ENCODE measurements at places on chromosomes 3 and 15.

DNA sequence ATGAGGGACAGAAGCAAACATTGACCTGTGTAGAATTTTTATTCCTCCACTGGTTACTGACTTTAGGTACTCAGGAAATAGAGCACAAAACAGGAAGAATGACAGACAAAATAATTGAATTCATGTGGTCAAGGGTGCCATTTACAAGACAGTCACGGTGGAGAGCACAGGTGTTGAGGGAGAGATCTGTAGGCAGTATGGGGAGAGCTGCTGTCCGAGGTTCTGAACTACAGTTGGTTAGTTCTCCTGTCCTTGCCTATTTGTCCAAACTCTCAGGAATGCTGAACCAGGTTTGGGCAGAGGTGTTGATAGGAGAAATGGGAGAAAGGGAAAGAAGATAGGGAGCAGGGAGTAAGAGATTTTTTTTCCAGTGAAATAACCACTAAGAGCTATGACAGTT, 178.5 kb upstream of the ZBTB20 start:
- no peak for DNase-seq

- no peak for DNase-seq
These were observed 49.1 kb downstream of the FBN1 start for GRCh38 chr15:48596415-48596814.

DNA sequence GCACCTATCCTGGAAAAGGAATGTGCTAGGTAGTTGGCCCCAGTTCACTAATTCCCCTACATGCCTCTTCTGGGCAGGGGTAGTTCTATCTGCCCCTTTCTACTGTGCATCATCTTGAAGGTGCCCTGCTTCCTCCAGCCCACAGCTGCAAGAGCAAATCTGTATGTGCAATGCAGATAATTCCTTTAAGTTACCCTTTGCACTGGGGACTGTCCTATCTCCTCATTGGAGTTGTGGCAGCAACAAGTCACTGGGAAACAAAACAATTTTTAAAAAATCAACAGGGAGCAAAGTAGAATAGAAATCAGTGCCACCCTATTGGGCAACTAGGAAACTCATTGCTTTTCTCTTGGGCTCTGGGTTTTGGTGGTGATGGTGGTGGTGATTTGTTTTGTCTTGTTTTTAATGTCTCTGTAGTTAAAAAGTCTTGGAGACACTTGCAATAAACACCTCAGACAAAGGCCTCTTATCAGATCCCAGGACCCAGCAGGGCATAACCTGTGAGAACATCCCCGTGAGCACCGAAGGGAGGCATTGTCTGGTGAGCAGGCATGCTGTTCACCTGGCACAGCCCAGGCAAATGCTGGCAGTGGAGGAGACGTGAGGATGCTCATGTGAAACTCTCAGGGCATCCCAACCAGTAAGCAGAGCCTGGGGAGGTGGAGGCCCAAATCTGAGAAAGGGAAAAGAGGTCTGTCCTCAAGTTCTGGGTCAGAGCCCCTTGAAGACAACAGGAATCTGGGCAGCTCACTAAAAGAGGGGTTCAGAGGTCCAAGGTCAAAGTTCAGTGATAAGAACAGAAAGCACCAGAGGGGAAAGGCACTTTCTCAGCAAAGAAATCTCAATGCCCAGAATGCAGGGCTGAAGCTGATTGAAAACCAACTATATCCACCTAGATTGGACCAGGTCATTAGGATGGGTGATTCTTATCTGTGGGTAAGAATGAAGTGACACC, 27.9 kb downstream of the C2CD4B start:
- DNase-seq: no peak

DNA sequence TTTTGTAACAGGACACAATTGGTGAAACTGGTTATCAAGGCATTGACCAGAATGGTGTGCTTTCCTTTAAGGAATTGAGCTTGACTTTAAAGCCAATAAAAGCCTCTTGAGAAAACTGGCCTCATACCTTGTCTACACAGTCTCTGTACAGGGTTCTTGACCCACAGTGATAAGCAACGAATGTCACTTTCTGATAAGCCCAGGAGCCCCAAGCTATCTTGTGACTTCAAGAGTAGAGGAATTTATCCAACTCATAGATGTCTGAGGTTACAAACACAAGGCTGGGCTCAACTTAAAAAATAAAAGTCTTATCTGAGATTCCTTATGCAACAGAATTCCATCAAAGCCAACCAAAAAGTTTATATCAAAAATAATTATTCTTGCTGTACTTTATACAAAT, 212.1 kb downstream of the GBE1 start:
- DNase-seq: no peak

GRCh38 chr3:117243657-117244056, 534.1 kb downstream of the TUSC7 start:
- DNase-seq: no peak

- no peak for DNase-seq
These were observed 35.1 kb downstream of the USP3 start for GRCh38 chr15:63539521-63539920.

DNA sequence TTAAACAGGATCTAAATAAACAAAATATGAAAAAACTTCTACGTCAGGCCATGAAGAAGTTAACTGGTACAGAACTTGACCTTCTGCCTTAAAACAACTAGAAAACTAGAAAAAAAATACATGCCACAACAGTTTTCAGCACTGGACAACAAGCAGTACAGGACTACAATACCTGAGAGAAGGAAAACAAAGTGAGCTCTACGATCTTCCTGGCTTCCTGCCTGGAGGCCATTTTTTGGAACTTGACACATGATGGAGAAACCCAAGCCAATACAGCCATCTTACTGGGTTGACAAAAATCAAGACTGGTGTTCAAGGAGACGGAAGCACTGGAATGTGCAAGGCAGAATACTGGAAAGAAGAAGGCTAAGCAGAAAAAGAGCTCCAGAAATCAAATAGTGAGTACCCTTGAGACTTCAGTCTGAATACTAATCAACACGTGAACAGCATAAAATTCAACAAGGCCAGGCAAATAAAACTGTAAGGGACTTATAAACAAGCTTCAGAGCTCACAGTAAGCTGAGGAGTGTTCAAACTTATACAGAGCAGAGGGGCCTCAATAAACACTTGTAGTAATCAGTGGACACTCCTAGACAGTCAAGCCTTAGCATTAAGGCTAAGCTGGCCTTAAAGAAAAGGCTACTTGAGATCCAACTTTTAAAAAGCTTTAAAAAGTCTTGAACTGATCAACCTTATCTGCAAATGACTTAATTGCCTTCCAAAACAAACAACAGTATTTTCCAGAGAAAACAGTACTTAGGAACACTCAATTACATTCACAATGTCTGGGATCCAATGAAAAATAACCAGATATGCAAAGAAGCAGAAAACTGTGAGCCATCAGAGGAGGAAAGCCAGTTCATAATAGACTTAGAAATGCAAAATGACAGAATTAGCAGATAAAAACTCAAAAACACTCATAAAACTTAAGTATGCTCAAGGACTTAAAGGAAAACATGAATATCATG, 63.2 kb downstream of the DLG1 start:
- DNase-seq: no peak

- no peak for DNase-seq
These were observed 255.6 kb downstream of the MAGI1 start for GRCh38 chr3:65783117-65783516.

- no peak for DNase-seq
These were observed 414.2 kb downstream of the PDCD6IP start for GRCh38 chr3:34212656-34213055.

DNA sequence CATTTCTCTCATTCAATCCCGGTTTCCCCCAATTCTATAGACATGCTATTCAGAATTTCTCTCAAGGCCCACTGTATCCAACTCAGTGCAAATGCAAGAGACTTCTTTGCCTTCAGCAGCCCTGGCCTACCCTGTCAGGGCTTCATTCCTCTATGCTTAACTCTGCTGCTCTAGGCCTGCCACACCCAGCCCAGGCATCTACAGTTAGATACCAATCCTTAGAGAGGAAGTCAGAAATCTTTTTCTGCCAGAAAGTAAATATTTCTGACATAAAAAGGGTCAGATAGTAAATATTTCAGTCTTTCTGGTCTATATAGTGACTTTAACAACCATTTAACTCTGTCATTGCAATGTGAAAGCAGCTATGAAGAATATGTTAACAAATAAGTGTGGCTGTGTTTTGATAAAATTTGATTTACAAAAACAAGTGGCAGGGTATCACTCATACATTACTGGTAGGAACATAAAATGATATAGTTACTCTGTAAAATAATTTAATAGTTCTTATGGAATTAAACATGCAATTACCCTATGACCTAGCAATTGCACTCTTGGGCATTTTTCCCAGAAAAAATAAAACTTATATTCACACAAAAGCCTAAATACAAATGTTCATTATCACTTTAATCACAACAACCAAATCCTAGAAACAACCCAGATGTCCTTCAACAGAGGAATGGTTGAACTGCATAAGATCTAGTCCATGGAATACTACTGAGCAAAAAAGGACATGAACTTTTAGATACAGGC, 942.0 kb downstream of the SQOR start:
- no peak for DNase-seq

DNA sequence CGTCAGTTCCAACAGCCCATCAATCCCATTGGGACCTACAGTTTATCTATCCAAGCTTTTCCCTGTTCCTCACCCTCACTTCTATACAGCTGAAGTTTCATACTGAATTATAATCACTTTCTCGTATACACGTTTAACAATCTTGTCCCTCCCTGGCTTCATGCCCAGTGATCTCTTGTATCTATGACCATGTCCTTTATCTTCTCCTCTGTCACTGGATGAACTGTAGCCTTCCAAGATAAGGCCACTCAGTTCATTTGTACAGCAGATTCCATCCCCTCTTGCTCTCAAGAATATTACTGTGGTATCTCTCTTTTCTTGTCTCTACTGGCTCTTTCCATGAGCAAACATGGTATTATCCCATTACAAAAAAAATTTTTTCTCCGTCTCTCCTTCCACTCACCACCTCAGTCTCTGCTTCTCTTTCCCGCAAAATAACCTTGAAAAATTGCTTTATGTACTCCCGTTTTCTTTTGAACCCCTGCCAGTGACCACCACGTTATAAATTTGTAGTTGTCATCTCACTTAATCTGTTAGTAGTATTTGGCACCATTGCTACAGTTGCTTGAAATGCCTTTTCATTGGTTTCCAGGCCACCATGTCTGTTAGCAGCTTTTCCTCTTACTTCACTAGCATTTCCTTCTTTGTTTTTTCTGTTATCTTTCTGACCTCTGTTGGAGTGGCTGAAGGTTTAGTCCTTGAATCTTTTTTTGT, 9.4 kb downstream of the CTNNB1 start:
- no peak for DNase-seq

DNA sequence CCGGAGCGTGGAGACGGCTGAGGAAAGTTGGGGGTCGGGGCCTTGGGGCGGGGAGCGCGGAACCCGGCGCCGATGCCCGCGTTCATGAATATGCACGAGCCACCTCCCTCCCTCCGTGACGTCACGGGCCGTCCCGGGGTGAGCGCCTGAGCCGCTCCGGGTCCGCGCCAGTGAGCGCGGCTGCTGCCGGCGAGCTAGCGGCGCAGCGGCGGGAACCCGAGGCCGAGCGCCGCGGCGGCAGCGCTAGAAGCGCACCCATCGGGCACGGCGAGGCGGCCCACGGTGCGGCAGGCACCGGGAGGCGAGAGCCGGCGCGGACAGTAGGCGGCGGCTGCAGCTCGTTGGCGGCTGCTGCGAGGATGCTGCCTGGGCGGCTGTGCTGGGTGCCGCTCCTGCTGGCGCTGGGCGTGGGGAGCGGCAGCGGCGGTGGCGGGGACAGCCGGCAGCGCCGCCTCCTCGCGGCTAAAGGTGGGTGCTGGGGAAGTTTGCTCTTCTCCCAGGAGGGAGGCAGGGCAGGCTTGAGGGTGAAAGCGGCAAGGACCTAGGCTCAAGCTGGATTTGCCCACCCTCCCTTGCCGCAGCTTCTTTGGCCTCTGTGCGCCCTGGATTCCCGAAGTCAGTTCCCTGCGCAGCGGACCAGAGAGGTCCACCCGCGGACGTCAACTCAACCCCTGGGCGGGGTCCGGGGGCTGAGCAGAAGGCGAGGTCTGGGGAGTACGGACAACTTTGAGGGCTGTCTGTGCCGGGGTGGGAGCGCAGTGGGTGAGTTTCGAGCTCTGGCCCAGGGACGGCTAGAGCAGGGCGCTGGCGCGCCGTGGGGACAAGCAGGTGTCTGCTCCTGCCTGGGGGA, at the start of gene CLSTN2:
CLSTN2 (plus strand) TSS at position 170 of the 850 bp plus-strand sequence.
- no peak for DNase-seq

GRCh38 chr15:95565690-95566089, 764.8 kb upstream of the NR2F2 start:
- DNase-seq: no peak

GRCh38 chr3:536417-536813, 339.9 kb downstream of the CHL1 start:
- no peak for DNase-seq

DNA sequence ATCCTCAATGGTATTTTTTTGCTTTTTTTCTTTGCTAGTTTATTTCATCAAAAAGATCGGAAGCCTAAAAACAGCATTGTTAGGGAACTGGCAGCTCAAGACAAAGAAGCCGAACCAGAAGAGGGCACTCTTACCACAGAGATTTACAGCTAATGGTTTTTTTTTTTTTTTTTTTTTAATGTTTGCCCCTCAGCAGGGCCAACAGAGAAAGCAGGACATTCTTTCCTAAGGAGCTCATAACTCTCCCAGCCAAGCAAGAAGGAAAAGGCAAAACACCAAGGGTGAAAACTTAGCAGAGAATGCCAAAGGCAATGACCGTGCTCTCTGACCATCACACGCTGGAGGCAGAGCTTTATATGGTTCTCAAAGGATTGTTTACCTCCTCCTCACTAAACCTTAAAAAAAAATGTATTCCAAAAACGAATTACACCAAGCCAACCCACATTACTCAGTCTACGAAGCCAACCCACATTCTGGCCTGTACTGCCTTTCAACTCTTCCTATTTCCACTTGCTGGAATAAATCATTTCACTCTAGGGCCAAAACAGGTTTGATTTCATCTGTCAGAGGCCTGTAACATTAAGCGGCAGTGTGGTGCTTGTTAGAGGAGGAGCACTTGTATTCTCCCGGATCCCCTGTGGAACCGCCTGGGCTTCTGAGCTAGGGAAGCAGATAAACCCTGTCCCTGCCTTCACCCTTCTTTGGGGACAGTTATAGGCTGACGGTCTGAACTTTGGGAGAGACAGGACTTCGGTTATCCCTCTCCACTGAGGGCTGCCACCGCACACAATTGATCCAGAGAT, 35.6 kb upstream of the GYG1 start:
- DNase-seq: no peak

DNA sequence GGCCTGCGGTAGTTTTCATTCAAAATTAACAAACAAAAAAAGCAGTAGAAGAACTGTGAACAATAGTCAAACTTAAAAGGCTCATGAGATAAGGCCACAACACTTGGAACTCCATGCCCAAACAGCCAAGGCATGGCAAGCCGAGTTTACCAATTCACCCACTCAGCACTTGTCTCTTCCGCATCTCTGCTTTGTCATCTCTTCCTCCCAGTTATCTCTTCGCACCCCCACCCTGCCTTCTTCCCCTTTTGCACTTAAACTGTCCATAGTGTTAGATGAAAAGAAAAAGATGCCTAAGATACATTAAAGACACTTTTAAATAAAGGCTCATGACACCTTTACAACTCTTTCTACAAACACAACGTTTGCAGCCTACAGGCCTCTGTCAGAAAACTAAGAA, 11.1 kb downstream of the TLE3 start:
- DNase-seq: no peak

- no peak for DNase-seq
These were observed 110.2 kb upstream of the UMPS start for GRCh38 chr3:124619887-124620599.
